ENCODE measurements at places on chromosomes 7 and 10.

DNA sequence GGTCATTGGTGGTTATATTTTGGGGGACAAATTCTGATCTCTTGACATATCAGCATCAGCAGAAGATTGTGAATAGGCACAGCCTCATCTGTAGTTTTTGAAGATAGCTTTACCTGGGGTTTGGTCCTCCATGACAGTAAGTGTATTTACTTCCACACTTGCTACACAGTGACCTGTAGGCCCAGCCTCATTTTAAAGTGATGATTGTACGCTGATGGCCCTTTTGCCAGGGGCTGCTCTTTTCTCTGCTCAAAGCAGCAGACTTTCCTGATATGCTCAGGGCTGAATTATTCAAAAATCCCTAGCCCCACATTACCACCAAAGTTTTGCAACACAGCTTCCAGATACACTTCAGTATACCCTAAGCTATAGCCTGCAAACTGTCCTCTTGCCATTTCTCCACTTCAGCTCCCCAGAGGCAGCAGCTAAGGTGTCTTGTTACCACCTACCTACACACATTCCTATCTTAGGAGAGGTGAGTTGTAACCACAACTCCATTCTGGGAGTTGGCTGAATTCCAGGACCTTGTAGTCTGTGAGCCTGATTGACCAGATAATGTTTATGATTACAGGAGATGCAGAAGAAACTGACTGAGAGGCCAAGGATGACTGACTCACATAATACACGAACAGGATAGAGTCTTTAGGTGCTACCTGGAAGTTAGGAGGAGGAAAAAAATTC, 6.0 kb downstream of the ASB4 start:
- peak; percentile 98 for DNase-seq

GRCh38 chr10:12181065-12181775, 14.5 kb downstream of the NUDT5 start:
- DNase-seq: no peak

- peak; percentile 61 for DNase-seq
Measured at GRCh38 chr10:63376560-63377304, 89.0 kb downstream of the JMJD1C start.

- no peak for DNase-seq
Measured at GRCh38 chr7:116601426-116601825, 70.6 kb upstream of the MET start.

- no peak for DNase-seq
Measured at GRCh38 chr10:10479465-10479864, 538.2 kb upstream of the CELF2 start.

- DNase-seq: peak; percentile 15
Measured at GRCh38 chr10:89274928-89275327, 23.4 kb upstream of the LIPA start.
